ENCODE measurements at places on chromosomes 2 and 18. TPM values are rescaled to one million over a fixed set of nuclear protein-coding genes. Genes with fewer than 3 reads are reported as not detected.

Gene YPEL5
- total RNA-seq = 36.1 TPM

Gene EML6
- total RNA-seq = 1.6 TPM

Gene DYNC2LI1
- 37.6 TPM for total RNA-seq

Gene SP110
- 0.65 TPM for total RNA-seq

DNA sequence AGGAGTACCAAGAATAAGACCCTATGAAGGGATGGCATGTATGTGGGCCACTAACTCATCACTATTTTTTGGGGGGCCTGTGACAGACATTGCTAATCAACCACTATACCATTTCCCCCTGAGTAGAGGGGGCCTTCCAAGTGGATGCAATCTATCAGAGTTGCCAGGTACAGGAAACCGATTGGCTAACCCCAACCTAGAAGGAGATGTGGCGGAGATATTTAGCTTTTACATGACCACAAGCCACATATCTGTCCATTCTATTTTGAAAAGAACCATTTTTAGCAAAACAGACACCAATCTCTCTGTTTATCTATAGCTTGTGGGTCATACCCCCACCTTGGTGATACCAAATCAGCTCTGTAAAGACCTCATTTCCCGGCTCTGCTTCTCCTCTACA, 51.0 kb downstream of the PAX8 start:
- no peak overlapping the region for H3K4me3 ChIP-seq
- H3K27ac ChIP-seq = no peak overlapping the region
- no peaks in the 10 kb centered on the region for H3K36me3 ChIP-seq
- no peaks in the 10 kb centered on the region for H3K27me3 ChIP-seq
- H3K4me1 ChIP-seq = peaks cover 18% of the 10 kb centered on the region
